ENCODE measurements at places on chromosomes 6 and 20.

- no peak for DNase-seq
Observed at GRCh38 chr6:45423111-45423823, 45.5 kb upstream of the SUPT3H start.

- DNase-seq, result no peak
Observed at GRCh38 chr6:37399795-37400490, 33.1 kb upstream of the CMTR1 start.

- no peak for DNase-seq
Observed at GRCh38 chr6:27275025-27275956, 27.8 kb downstream of the PRSS16 start.

GRCh38 chr6:52801188-52801841 is 2.3 kb downstream of the GSTA1 start:
- no peak for DNase-seq

- no peak for DNase-seq
Observed at GRCh38 chr6:89387516-89388201, 24.4 kb downstream of the RRAGD start.

- no peak for DNase-seq
Observed at GRCh38 chr20:37852666-37853065, 50.3 kb upstream of the VSTM2L start.

DNA sequence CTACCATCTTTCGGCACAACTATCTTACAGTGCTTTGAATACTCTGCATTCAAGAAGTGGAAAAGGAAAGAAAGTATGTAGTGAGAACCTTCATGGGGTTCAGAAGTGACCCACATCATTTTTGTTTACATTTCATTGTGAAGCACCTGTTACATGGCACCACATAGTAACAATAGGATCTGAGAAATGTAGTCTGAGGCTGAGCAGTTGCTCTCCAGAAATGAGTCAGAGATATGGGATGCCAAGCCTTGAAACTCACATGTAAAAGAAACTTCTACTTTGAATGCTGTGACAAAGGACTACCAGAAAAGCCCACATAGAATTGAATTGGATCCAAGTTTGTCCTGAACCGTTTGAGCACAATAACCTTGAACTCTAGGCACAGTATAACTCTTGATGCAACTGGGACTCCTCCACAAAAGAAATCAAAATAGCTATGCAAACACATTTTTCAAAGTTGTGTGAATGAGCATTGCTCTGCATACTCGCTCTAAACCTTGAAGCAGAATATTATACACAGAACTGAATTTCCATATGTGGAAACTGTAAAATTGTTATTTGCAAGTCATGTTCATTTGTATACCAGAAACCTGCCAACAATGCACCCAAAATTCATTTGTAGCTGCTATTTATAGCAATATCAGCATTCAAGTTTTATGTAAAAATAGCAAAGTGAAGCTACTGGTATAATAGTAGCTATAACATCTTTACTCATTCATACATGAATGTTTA is 400.9 kb upstream of the POU3F2 start:
- no peak for DNase-seq

DNA sequence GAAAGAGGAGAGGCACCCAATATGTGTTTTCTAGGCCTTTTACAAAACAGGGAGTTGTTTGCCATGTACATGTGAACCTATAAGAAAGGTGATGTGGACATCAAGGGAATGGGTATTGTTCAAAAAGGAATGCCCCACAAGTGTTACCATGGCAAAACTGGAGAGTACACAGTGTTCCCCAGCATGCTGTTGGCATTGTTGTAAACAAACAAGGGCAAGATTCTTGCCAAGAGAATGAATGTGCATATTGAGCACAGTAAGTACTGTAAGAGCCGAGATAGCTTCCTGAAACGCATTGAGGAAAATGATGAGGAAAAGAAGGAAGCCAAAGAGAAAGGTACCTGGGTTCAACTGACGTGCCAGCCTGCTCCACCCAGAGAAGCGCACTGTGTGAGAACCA is 13.1 kb downstream of the QRSL1 start:
- DNase-seq, result no peak

GRCh38 chr20:48912065-48912464 is 9.4 kb upstream of the ARFGEF2 start:
- DNase-seq, result no peak

DNA sequence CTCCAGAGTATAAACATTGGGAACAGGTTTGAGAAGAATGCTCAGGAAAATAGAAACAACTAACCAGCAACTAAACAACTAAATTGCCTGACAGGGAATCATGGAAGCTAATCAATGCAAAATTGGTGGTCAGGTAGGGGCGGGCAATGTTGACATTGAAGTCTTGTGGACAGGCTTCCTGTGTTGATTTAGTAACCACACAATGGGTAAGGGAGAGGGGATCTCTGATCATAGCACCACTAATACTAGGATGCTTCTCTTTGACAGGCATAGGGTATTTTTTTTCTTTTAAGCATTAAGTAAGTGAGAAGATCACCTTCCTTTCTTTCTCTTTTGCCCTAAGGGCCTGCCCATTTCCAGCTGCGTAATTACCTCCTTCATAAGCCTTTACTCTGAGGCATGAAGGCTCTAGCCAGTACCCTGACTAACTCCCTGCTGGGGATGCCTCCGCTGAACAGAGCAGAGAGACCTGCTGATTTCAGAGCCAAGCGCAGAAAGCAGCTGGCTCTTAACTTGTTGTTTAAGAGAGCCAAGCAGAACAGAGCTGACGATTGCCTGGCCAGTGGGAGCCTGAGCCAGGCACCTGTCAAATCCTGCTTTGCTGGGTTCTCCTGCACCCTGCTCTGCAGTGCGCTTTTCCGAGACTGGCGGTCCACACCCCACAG is 118.7 kb downstream of the BMP2 start:
- DNase-seq, result no peak

DNA sequence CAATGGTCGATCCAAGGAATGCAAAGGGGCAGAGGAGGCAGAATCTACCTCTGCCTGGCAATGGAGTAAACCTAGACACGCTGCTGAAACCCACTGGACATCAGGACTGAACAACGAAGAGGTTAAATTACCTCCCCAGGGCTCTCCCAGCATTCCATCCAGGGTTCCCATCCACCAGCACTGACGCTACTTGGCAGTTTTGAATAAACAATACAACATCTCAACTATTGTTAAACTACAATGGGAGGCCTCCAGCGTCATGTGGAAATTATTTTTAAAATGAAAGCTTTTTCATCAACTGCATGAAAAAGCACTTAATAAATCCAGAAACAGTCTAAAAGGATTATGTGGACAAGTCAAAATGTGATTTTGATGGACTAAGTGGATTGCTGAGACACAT is 96.8 kb upstream of the NHSL1 start:
- no peak for DNase-seq

DNA sequence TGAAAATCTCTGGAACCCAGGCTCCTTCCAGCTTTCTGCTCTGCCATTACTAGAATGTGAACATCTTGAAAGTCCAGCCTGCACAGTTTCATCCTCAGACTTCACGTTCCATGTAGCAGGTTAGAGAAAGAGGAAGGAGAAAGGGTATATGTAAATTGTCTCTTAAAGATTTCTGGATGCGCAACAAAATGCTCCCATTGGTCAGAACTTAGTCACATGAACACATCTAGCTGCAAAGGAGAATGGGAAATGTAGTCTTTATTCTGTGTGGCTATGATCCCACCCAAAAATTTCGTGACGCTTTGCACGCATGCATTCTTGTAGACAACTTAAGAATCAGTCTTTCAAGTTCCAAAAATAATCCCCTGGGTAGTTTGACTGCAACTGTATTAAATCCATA is 46.4 kb upstream of the CHD6 start:
- DNase-seq, result no peak
